Stimulated activated memory B cell treated with anti-CD40 and anti-IgM and Interleukin-4, amounts not matched to agents 10 μg/mL and 1 μg/mL and 100 μg/mL, for 72 hours (primary cell): ENCODE measurements at places on chromosomes 3 and 15.

GRCh38 chr3:14741510-14741909 is 66.6 kb downstream of the C3orf20 start:
- no peak for ATAC-seq

GRCh38 chr15:83164771-83165404 is 42.7 kb downstream of the HDGFL3 start:
- no peak for ATAC-seq

DNA sequence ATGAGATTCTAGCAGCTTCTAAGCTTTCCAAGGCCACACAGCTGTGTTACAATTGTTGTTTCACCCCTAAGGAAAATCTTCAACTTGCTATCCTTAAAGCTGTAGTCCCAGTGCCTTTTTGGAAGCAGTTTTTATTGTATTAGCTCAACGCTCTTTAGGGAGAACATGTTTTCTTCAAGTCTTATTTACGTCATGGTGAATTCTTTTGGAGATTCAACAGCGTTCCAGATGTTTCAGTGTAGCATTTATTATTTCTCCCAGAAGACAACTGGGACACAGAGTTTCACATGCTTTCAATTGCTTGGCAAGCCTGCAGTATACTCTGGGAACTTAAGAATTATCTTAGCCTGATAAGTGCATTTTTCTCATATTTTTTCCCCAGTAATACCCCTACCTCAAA is 888.3 kb downstream of the PLOD2 start:
- ATAC-seq: no peak

DNA sequence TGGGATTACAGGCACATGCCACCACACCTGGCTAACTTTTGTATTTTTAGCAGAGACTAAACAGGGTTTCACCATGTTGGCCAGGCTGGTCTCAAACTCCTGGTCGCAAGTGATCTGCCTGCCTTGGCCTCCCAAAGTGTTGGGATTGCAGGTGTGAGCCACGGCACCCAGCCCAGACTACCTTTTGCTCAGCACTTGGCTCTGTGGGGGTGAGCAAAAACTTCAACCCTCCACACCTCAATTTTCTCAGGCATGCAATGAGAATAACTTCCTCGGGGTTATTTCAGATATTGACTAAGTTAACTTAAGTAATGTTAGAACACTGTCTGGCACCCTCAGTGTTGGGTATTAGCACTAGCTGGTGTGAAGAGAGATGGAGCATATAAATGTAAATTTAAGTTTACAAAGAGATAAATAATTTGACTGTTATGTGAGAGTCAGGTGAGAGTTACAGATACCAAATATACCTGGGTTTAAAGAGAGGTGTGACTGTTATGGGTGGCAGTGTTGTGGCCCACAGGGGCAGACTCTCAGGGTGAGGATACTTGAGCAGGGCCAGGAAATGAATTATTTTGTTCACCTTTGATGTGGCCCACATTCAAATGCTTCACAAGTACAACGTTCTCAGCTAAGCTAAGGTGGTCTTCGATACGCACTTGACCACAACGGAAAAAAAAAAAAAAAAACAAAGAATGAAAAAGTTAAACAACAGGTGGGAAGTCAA is 29.0 kb downstream of the CPOX start:
- peak; percentile 63 for ATAC-seq

GRCh38 chr3:128413003-128413370 is 53.7 kb downstream of the DNAJB8 start:
- no peak for ATAC-seq

DNA sequence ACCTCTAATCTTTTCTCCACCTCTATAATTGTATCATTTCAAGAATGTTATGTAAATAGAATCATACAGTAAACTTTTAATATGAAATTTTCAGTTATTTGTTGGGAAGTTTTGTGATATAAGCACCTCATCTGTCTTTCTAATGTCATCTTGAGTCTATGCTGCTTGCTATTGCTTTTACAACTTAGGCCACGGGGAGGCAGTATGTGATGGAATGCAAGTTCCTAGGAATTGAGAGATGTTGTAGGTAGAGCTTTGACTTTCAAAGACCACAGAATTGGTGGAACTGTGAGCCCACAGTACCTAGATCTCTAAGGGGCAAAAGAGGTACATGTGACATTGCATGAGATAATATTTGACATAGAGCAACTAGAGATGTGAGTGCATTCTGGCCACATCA is 328.3 kb downstream of the MFSD1 start:
- ATAC-seq: no peak

DNA sequence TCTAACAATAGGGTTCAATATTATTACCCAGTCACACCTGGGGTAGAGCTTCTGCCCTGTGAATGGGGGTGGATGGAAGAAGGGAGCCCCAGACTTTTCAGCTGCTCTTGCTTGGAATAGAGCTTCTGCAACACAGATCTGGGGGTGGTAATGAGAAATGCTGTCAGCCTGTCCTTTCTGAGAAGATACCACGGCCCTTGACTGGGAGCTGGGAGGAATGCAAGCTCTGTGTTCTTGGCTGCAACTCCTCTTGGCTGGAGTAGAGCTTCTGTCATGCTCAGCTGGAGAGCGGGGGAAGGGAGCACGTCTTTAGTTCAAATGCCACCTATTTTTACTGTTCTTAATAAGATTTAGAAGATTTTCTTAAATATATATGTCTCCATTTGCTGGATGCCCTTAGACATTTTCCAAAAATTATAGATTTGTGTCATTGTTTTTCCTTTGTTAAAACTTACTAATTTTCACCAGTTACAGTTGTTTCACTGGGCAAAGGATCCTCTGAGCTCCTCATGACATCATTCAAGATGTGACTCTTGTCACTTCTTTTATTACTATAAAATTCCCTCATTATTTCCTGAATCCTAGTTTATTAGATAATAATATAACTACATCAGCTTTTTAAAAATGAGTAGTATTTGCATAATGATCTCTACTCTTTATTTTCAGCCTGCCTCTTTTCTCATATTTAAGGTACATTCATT is 180.0 kb upstream of the TGFBR2 start:
- no peak for ATAC-seq

DNA sequence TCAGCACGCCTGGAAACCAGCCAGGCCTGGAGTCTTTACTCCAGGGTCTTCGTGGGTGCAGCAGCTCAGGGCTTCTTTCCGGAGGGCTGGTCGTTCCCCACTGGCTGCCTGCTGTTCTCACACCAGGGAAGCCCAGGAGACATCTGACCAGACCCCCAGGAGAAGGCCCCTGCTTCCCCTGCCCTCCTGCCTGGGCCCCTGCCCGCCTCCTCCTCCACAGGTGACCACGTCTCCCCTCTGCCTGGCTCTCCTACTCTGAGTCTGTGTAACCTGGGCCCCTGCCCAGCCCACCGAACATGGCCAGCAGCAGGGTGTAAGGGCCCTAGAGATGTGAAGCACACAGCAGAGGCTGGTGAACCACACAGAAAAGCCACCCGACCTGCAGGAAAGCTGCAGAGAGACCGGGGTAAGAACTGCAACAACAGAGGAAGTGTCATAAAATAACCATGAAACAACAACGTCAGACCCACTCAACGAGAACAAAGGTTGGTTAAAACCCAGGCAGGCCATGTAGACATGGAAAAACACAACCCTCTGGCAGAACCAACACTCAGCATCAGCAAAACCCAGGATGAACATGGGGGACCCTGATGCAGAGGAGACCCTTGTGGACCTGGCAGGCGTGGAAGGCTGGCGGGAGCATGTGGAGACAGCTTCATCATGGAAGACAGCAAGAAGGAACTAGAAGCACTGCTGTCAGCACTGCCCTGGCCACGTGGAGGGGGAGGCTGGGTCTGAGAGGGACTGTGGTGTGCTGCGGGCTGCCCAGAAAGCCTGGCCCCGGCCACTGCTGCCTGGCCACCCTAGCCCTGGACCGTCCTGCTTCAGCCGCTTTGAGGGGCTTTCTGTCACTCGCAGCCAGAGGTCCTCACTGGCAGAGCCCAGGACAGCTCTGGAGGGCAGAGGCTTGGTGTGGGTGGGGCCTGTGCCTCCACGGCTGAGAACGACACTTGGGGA is 20.4 kb downstream of the UROC1 start:
- ATAC-seq: no peak

GRCh38 chr3:74415731-74416130 is 198.7 kb downstream of the CNTN3 start:
- no peak for ATAC-seq
